ENCODE measurements at places on chromosomes 5 and 9. TPM values are rescaled to one million over a fixed set of nuclear protein-coding genes. Genes with fewer than 3 reads are reported as not detected.

SPATA9 gene
- not detected for total RNA-seq

GRCh38 chr5:157914151-157914788, 55.3 kb upstream of the CLINT1 start:
- H3K4me3 ChIP-seq, result no peak overlapping the region
- no peaks in the 10 kb centered on the region for H3K36me3 ChIP-seq
- H3K27me3 ChIP-seq, result no peaks in the 10 kb centered on the region
- H3K4me1 ChIP-seq, result peaks cover 25% of the 10 kb centered on the region
- no peak for DNase-seq
- H3K27ac ChIP-seq, result peak overlapping the region; percentile 65

GRCh38 chr9:34628656-34629490, at the start of gene ARID3C:
Gene ARID3C, minus strand, starts transcription at chr9:34629066. Its CDS starts 1,052 bp downstream, at chr9:34628014.
- H3K27ac ChIP-seq, result no peak within 1 kb of the TSS
- H3K36me3 ChIP-seq, result no peaks in the 10 kb centered on the region
- peaks cover 9% of the 10 kb centered on the region for H3K4me1 ChIP-seq
- H3K27me3 ChIP-seq, result peaks cover 38% of the 10 kb centered on the region
- peak; percentile 92 for DNase-seq

- no peak overlapping the region for H3K4me3 ChIP-seq
- H3K27ac ChIP-seq, result peak overlapping the region; percentile 78
- DNase-seq, result no peak
- peaks cover 6% of the 10 kb centered on the region for H3K4me1 ChIP-seq
Observed at GRCh38 chr5:173872957-173873305, 15.2 kb upstream of the CPEB4 start.

KIF12 gene
- 16.8 TPM for total RNA-seq

GRCh38 chr5:2874099-2874498, 122.6 kb upstream of the IRX2 start:
- no peaks in the 10 kb centered on the region for H3K4me1 ChIP-seq
- no peaks in the 10 kb centered on the region for H3K36me3 ChIP-seq
- no peak overlapping the region for H3K4me3 ChIP-seq

IL33 gene
- 21.2 TPM for total RNA-seq

GLIPR2 gene
- total RNA-seq, result 80.6 TPM

DNA sequence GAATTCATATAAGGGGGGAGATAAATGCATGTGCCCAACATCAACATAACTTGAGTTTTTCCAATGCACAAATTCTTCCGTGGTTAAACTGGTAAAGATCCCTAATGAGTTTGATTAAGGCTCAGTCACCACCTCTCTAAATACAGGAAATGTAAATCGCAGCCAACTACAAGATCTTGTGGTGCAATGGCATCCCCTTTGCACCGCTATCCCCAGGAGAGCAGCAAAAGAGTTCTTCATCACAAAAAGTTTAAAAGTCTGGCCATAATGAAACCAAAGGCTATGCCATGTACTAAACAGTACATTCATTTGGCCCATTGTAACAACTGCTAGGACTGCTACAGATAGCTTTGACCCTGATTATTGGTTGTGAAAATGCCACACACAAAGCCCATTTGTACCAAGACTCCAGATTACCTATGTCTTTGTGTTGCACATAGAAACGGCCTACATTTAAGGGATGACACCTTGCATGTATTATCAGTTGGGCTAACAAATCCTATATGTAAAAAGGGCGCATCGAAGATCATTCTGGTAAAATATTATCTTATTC, 44.5 kb downstream of the ZNF608 start:
- H3K4me1 ChIP-seq, result peaks cover 30% of the 10 kb centered on the region
- no peak overlapping the region for H3K27ac ChIP-seq
- no peak for DNase-seq
- no peaks in the 10 kb centered on the region for H3K36me3 ChIP-seq

DNA sequence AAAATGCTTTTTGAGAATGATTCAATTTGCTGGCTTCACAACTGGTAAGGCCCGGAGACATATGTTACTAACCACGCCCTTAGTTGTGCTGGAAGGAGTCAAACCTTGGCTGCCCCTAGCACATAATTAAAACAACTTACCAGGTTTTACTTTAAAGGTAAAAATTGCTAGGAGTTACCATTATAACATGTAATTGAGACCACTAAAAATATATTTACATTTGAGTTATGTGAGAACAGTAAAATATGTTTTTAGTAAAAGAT, 435.6 kb upstream of the CDH9 start:
- no peak for DNase-seq
- no peaks in the 10 kb centered on the region for H3K36me3 ChIP-seq
- no peak overlapping the region for H3K27ac ChIP-seq
- no peaks in the 10 kb centered on the region for H3K4me1 ChIP-seq
- no peak overlapping the region for H3K4me3 ChIP-seq
- no peaks in the 10 kb centered on the region for H3K27me3 ChIP-seq

- no peak overlapping the region for H3K4me3 ChIP-seq
- H3K27me3 ChIP-seq, result no peaks in the 10 kb centered on the region
- no peaks in the 10 kb centered on the region for H3K36me3 ChIP-seq
- H3K27ac ChIP-seq, result no peak overlapping the region
- no peak for DNase-seq
Observed at GRCh38 chr9:3331801-3332200, 194.0 kb downstream of the RFX3 start.

GRCh38 chr9:2228132-2228531, 213.0 kb downstream of the SMARCA2 start:
- DNase-seq, result no peak
- peaks cover 9% of the 10 kb centered on the region for H3K4me1 ChIP-seq
- no peaks in the 10 kb centered on the region for H3K27me3 ChIP-seq
- H3K4me3 ChIP-seq, result no peak overlapping the region
- no peak overlapping the region for H3K27ac ChIP-seq

DNA sequence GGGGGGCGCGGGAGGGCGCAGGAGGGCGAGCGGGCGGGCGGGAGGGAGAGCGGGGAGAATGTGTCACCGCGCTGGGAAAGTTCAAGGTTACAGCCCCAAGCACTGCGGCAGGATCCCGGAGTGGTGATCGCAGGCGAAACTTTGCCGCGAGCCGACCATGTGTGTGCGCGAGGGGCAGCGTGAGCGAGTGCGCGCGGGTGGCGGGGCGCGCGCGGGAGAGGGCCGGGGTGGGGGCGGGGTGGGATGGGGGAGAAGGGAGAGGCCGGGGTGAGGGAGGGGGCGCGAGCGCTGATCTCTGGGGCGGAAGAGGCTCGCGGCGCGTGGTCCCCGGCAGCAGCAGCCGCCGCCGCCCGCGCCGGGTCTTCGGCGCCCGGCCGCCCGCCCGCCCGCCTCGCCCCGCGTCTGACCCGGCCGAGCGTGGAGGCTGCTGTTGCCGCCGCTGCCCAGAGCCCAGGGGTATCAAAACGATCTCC, at the start of gene NFIB:
Gene NFIB, minus strand, starts transcription at position 191 of the 473 bp plus-strand sequence. CDS start 630 bp downstream, outside the sequence.
- peaks cover 24% of the 10 kb centered on the region for H3K4me1 ChIP-seq
- H3K4me3 ChIP-seq, result peak within 1 kb of the TSS; percentile 83
- DNase-seq, result peak; percentile 86
- H3K27ac ChIP-seq, result peak within 1 kb of the TSS; percentile 96

DNA sequence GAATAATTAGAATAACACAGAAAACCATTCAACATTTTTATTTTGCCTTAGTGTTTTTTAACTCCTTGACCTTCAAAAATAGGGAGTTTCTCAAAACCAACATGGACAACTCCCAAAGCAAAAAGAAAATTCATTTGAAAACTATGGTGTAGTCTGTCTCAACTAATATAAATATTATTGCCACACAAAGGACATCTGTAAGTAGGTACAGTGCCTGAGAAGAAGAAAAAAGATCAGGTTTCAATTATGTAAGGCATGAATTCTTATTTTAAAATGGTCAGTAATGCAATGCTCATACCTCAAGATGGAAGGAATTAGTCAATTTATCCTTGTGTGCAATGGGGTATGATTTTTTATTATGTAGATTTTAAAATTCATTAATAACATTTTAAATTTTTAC, 109.6 kb upstream of the CNTLN start:
- no peak overlapping the region for H3K27ac ChIP-seq
- DNase-seq, result no peak
- H3K4me1 ChIP-seq, result no peaks in the 10 kb centered on the region
- no peaks in the 10 kb centered on the region for H3K36me3 ChIP-seq

GRCh38 chr5:105977163-105977562, 1693.6 kb downstream of the EFNA5 start:
- H3K4me3 ChIP-seq, result no peak overlapping the region
- no peaks in the 10 kb centered on the region for H3K36me3 ChIP-seq
- H3K27me3 ChIP-seq, result no peaks in the 10 kb centered on the region
- DNase-seq, result no peak
- H3K27ac ChIP-seq, result no peak overlapping the region
- no peaks in the 10 kb centered on the region for H3K4me1 ChIP-seq

DNA sequence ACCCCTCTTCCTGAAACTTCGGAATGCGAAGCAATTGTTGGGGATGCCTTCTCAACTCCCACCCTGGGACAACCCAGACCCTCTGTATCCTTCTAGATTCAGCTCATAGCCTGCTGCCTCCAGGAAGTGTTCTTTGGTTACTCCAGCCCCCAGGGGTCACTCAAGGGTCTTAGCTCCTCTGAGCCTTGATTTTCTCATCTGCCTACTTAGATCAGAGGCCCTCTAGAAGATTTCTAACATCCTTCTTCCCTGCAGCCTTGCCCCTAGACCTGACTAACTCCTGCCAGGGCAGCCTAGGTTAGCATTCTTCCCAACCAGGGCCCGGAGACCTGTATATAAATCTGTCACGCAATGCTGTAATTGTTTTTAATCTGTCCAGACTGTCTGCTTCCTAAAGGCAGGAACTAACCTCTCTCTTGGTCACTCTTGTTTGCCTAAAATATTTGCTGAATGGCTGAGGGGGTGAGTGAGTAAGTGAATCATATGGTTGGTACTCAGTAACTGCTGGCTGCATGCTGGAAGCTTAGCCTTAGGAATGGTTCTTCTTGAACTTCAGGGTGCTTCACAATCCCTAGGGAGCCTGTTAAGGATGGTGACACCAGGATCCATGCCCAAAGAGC, 8.2 kb downstream of the GALNT10 start:
- DNase-seq, result no peak
- peak overlapping the region; percentile 36 for H3K27ac ChIP-seq
- H3K4me1 ChIP-seq, result peaks cover 33% of the 10 kb centered on the region
- no peaks in the 10 kb centered on the region for H3K27me3 ChIP-seq
- no peak overlapping the region for H3K4me3 ChIP-seq
- H3K36me3 ChIP-seq, result no peaks in the 10 kb centered on the region

Measured in upper lobe of left lung (tissue), 6 donors.